Effector CD4-positive, alpha-beta T cell (primary cell): ENCODE measurements at places on chromosomes 7 and 10.

DNA sequence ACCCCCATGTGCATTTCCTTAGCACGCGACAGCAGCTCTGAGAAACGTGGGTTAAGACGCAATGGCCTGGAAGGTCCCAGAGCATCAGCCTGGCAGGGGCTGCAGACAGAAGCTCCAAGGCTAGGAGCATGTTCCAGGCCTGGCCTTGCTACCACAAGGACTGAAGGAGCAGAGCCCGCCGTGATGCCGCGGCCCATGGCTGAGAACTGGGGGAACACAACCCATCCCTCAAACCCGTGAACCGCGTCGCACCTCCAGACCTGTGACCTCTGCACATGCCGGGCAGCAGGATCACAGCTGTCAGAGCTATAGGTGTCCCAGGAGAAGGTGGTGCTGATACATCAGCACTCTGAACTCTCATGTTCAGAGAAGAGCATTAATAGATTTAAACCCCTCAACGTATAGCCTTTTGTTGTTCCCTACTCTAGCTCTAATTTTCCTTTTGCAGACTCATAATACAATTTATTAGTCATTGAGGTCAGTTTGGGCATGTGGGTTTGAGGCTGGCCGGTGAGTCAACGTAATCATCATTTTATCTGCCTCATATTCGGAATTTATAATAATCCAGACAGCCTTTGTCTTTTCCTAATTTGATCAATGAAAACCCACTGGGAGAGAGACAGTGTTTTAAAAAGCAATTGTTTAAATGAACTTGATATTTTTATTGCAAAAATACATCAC lies 222.5 kb upstream of the TCERG1L start:
- DNase-seq: no peak

DNA sequence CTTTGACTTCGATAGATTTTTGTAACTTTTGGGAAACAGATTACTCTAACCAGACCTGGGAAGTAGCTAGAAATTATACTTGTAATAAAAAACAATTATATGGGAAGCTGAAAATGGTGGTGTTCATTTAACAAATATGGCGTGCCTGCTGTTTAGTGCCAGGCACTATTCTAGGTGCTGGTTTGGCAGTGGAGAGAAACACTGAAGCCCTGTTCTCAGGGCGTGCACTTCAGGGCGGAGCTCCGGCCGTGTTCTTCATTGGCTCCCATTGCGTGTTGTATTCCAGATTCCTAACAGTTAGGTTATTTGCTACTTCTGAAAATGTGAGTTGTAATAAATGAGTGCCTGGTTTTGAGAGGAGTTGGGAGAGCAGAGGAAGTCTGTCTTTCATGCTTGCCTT lies 38.6 kb downstream of the DNAJB6 start:
- no peak for DNase-seq

DNA sequence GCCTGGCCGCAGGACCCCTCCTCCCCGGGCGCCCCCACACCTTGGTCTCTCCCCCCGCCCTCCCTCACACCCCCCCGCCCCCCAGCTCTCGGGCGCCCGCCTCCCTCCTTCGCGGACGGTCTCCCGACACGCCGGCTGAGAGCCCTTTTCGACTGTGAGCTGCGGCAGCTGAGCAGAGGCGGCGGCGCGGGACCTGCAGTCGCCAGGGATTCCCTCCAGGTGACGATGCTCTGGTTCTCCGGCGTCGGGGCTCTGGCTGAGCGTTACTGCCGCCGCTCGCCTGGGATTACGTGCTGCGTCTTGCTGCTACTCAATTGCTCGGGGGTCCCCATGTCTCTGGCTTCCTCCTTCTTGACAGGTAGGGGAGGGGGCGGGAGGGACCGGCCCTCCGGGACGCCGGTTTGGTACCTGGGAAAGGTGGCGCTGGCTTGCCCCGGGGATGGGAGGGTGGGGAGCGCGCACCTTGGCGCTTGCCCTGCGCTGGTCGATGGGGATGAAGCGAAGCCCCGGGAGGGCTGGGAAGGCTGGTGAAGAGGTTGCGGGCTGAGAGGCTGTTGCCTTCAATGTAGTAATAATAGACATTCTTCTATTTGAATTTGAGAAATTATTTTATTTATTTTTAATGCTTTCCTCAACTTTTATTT lies at the start of gene BMPER:
Gene BMPER, plus strand, starts transcription at position 151 of the 644 bp plus-strand sequence. Its CDS starts 75 bp downstream, at position 226.
- DNase-seq: no peak

- no peak for DNase-seq
These were observed 139.0 kb upstream of the ADCY1 start for GRCh38 chr7:45435131-45435530.

DNA sequence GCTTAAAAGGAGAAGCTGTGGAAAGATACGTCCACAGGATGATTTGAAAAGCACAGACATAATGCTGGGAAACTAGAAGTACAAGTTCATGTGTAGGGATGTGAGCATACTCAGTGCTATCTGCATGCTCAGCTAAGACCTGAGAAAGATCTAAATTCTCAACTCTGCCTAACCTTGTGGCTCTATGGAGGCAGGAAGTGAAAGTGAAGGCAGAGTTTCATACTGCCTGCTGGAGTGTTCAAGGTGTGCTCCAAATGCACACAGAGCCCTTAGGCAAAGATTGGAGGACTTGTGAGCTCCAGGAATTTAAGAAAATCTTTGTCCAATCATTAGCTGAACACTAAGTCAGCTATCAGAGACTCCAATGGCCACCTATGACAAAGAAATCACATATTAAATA lies 190.9 kb downstream of the RNLS start:
- DNase-seq: no peak
